Activated CD4-positive, alpha-beta T cell treated with anti-CD3 and anti-CD28 coated beads, Interleukin-2, Interleukin-6, amounts not matched to agents 100 ng/mL and 50 ng/mL, durations not matched to agents 16 hours and 8 hours (primary cell): ENCODE measurements at places on chromosomes 7 and 10.

GRCh38 chr7:139559364-139560105 lies 36.0 kb downstream of the CLEC2L start:
- DNase-seq: no peak

DNA sequence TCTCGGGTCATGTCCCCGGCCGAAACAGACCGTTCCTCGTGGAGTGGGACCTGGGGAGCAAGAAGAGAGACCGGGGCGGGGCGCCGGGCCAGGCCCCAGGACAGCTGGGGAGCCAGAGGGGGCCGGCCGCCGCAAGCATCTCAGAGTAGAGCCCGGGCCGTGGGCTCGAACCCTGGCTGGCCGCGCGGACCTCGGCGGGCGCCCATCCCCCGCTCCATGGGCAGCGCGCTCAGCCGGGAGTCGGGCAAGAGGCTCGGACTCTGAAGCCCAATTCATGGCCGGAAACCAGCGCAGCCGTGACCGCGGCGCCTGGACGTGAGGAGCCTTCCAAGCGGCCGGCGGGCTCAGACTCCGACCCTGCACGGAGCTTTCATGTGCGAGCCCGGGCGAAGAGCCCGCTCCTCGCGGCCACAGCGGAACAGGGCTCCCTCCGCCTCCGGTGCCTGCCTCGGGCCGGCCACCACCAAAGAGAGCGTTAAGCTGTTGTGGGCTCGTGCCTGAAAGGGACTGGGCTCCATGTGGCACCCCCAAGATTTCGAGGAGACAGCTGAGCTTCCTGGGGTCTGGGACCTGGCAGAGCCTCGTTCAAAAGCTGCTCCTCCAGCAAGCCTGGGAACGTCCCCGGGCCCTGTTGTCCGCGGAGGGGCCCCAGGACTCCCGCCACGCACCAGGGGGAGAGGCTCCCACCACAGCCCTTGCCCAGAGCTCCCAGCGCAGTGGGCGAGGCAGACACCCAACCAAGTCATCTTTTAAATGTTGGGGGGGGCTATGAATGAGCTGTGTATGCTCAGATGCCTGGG lies 757 bp upstream of the GRID1 start:
- no peak for DNase-seq

DNA sequence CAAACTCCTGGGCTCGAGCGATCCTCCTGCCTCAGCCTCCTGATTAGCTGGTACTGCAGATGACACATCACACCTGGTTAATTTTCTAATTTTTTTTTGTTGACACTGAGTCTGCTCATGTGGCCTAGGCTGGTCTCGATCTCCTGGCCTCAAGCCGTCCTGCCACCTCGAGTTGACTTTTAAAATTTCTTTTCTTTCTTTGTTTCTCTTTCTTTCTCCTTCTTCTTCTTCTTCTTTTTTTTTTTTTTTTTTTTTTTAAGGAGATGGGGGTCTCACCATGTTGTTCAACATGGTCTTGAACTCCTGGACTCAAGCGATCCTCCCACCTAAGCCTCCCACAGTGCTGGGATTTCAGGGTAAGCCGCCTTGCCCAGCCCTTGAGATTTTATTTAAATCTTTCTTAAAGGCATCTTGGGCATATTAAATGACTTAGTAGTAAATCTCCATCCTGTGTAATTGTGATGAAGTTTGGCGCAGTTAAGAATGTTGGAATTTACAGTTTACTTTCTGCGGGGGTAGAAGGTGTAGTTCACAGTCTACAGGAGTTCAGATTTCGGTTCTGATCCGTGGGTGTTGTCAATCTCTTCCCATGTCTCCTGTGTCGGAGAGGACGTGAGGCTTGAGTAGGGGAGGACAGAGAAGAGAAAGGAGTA lies 1.0 kb upstream of the ITGA8 start:
- no peak for DNase-seq

- no peak for DNase-seq
Measured at GRCh38 chr7:156673454-156673853, 32.9 kb downstream of the RNF32 start.

DNA sequence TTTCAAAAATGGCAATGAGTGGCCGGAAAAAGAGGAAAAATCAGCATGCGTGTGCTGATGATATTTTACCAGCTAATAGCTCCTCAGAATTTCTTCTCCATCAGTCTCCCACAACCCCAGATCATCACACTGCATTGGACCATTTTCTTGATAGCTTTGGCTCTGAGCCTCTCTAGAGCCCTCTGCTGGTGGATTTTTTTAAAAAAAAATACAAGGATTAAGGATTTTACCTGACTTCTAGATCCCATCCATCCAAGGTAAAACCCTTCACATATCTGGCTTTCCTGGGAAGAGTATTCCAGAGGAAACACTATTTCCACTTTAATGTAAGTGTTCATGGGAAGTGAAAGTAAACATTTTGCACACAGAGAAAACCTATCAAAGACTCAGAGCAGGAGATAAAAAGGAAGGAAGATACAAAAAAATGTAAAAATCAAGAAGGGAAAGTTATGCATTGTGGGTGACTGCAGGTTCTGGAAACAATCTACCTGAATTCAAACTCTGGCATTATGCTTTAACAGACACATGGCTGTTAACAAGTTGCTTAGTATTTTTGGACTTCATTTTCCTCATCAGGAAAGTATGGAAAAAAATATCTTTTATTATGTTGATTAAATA lies 380.9 kb downstream of the LRRTM3 start:
- DNase-seq: peak; percentile 7

DNA sequence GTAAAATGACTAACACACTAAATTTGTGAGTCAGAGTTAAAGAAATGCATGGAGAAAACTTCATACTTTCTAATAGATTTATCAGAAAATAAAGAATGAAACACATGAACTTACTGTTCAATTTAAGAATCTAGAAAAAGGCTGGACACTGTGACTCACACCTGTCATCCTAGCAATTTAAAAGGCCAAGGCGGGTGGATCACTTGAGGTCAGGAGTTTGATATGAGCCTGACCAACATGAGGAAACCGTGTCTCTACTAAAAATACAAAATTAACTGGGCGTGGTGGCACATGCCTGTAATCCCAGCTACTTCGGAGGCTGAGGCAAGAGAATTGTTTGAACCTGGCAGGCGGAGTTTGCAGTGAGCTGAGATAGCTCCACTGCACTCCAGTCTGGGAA lies 1106.2 kb upstream of the LRRN3 start:
- no peak for DNase-seq

- no peak for DNase-seq
Measured at GRCh38 chr7:15561835-15562234, at the start of gene AGMO. AGMO (minus strand) TSS chr7:15562015.

- no peak for DNase-seq
Measured at GRCh38 chr10:91415816-91416215, 5.7 kb downstream of the HECTD2 start.

DNA sequence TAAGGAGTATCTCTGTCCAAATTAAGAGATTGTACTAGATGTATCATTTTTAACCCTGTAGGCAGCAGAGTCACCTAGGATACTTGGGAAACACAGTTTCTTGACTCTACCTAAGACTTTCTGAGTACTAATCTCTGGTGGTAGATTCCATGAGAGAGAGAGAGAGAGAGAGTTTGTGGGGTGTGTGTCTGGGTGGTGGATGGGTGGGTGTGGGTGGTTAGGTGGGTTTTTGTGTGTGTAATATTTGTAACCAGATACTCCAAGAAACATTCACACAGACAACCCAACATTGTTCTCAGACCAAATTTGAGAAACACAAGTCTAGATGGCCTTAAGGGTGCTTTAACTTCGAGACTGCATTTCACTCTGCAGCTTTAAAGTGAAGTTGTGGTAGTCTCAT lies 215.2 kb downstream of the PRKG1 start:
- DNase-seq: no peak

DNA sequence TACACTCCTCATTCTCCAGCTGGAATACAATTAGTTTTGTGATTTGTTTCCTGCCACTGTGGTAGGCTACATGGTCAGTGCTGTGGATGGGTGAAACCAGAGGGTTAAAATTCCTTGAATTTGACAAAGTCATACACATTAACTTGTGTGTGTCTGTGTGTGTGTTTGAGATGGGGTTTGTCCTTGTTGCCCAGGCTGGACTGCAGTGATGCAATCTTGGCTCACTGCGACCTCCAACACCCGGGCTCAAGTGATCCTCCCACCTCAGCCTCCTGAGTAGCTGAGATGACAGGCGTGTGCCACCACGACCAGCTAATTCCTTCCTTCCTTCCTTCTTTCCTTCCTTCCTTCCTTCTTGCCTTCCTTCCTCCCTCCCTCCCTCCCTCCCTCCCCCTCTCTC lies 24.8 kb upstream of the GIMAP8 start:
- DNase-seq: no peak

GRCh38 chr10:121078036-121078435 lies 226.9 kb downstream of the WDR11 start:
- no peak for DNase-seq

DNA sequence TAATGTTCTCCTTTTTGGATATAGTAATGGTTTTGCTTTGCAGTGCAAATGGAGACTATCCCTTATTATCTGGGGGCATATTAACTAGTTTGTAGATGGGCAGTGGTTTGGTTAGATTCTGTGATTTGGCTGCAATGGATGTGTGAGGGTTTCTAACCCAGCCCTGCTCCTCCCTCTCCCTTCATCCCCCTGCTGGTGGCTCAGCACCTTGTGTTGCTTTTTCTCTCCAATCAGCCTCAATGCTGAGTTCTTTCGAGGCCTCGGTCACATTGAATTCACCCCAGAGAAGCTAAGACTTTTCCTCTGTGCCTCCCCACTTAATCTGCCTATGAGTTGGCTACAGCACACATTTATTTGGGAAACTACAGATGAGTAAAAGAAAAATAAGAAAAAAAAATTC lies 120.0 kb downstream of the MALRD1 start:
- no peak for DNase-seq

DNA sequence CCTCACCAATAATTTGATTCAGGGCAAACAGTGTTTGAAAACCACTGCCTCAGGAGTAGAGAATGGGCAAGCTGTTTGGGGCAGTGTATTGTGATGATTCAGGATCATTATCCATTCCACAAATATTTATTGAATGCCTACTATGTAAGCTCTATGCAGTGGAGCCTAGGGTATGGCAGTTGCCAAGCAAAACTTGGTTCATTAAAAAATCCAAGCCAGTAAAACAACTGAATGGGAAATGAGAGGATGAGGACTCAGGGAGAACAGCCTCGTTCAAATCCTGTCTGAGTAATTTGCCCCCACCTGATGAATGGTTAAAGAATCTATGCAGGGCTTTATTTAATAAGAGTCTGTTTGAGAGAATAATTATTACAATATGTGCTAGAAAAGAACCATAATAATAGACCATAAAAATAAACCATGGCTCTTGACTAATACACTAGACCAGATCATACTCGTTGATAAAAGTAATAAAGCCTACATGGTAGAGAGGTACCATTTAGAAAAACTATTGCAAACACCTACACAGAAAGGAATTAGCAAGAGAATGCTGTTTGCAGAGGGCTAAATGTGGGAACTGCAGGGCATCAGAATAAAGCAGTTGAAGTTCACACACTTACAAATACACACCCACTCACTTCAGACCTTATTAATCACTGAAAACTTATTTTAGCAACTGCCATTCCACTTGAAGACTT lies 71.7 kb downstream of the CREB5 start:
- DNase-seq: no peak

DNA sequence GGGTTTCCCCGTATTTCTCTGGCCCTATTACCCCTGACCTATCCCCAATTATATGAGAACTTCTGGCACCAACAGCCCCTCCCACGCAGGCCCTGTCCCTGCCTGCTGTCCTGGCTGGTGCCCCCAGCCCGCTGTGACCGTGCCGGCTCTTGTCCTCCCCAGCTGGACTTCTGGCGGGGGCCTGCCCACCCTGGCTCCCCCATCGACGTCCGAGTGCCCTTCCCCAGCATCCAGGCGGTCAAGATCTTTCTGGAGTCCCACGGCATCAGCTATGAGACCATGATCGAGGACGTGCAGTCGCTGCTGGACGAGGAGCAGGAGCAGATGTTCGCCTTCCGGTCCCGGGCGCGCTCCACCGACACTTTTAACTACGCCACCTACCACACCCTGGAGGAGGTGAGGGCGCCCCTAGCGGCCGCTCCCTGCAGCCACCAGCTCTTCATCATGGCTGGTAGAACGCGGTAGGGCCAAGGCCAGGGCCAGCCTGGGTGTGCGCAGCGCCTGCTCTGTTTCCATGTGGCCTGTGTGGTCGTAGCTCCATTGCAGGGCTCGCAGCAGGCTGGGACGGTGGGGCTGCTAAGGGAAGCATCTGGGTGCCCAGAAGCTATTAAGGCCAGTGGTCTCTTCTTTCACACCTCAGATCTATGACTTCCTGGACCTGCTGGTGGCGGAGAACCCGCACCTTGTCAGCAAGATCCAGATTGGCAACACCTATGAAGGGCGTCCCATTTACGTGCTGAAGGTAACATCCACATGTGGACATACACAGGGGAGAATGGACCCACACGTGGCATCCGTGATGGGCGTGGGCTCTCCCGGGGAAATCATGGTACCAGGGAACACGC lies 1.4 kb downstream of the CPA1 start:
- DNase-seq: no peak

DNA sequence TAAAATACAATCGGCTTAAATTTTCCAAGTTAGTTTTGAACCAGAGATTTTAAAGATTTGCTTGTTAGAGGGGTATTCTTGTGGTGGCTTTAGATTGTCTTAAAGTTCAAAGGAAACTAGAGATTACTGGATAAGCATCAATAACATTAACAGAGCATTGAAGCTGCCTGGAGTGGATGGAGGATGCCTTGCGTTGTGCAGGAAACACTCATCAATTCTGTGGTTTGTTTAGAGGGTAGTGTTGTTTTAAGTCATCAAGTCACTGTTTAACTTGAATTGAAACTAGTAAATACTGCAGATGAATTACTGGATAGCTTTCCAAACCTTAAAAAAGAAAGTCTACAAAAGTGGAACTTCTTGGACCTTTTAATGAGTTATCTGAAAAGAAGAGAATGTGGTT lies 218.6 kb downstream of the CELF2 start:
- peak; percentile 80 for DNase-seq

DNA sequence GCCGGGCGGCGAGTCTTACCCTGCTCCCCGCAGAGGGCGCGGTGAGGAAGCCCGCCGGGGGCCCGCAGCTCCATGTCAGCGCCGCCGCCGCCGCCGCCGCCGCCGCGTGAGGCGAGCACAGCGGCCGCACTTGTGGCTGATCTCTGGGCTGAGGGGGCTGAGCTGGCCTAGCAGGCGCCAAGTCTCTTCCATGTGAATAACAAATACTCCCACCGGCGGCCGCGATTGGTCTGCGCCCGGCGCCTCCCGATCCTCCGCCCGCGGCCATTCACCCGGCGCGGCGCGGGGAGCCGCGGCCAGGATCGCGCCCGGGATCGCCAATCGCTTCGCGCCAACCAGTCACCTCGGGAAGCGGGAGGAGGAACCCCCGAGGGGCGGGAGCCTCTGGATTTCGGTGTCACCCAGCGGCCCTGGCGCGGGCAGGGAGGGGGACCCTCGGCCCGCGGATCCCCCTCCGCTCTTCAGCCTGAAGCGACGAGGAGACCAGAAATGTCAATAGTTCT lies at the start of gene GRM8:
Gene GRM8, minus strand, starts transcription at position 164 of the 503 bp plus-strand sequence.
- DNase-seq: peak; percentile 5
